ENCODE measurements at places on chromosomes 5 and 9.

GRCh38 chr5:66363097-66363496 lies 219.0 kb downstream of the SREK1 start:
- DNase-seq, result no peak

- no peak for DNase-seq
Measured at GRCh38 chr5:24225051-24225450, 419.7 kb downstream of the CDH10 start.

GRCh38 chr5:91098541-91098940 lies 284.6 kb downstream of the ARRDC3 start:
- no peak for DNase-seq

DNA sequence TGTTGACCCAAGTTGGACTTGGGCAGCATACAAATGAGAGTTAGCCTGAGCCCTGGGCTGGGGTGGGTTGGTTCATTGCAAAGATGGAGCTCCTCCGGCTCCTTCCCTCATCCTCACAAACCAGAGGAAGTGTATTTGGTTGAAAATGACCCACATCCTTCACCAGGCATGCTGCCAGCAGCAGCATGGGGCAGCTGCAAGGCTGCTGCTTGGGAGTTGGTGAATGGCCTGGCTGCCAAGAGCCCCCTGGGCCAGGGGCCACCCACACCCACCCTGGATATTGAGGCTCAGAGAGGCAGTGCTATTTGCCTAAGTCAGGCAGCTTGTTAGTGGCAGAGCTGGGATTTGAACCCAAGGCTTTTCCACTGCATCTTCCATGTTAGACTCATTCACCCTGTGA lies 29.5 kb downstream of the PPARGC1B start:
- DNase-seq, result no peak

- DNase-seq, result no peak
Measured at GRCh38 chr9:109640580-109641371, 139.2 kb upstream of the PALM2AKAP2 start.

GRCh38 chr9:27990524-27990923 lies 417.2 kb upstream of the C9orf72 start:
- DNase-seq, result no peak

GRCh38 chr5:85205430-85205829 lies 820.8 kb upstream of the EDIL3 start:
- DNase-seq, result no peak

- no peak for DNase-seq
Measured at GRCh38 chr5:61534481-61535267, 202.6 kb downstream of the ZSWIM6 start.

GRCh38 chr5:943918-944620 lies 51.4 kb downstream of the TRIP13 start:
- DNase-seq, result no peak

DNA sequence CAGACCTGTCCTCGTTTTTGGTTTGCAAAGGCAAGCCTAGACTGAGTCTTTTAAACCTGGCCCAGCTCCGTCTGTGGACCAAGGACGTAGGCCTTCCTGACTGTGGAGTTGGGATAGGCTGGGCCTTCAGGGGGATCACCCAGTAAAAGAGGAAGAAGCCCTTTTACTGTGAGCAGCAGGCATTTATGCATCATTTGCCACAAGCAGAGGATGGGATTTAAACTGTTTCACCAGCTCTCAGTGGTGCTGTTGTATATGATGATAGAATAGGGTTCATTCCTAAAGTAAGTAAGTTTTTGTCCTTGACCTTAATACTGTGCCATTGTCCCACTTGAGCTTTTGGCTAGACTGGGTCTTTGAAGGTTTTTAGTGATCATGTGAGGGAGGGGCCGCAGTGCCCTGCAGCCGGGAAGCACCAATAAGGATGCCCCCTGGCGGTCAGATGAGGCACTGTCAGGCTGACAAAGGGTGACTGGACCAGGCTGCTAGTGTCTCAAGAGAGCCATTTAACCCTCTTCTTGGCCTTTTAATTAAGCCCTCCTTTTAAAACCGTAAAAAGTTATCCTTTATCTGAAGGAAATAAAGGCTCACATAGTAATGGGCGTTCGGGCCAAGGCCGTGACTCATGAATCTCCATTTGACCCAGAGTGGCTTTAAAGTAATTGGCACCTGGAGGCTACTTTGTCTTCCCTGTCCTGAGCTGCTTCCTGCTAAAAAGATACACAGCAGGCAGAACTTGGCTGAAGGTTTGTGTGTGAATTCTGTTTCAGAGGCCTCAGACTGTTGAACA lies 74.0 kb downstream of the UBAP1 start:
- peak; percentile 16 for DNase-seq

DNA sequence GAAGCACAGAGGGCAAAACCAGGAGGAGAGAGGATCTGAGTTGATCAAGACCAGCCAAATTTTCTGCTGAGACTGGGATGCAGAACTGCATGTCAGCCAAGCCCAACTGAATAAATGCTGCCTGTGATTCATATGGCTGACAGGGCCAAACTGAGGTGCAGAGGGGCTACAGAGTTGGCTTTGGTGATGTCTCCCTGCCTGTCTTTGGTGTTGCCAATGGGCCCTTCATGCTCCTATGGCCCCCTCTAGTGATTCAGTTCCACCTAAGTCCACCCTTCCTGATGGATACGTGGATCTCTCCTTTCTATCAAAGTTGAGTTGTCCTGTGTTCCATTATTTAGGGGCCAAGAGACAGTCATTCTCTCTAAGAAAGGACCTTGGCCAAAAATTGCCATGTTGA lies 163.6 kb upstream of the TLE4 start:
- DNase-seq, result no peak

GRCh38 chr9:99807276-99807852 lies 14.3 kb upstream of the NR4A3 start:
- DNase-seq, result peak; percentile 41

DNA sequence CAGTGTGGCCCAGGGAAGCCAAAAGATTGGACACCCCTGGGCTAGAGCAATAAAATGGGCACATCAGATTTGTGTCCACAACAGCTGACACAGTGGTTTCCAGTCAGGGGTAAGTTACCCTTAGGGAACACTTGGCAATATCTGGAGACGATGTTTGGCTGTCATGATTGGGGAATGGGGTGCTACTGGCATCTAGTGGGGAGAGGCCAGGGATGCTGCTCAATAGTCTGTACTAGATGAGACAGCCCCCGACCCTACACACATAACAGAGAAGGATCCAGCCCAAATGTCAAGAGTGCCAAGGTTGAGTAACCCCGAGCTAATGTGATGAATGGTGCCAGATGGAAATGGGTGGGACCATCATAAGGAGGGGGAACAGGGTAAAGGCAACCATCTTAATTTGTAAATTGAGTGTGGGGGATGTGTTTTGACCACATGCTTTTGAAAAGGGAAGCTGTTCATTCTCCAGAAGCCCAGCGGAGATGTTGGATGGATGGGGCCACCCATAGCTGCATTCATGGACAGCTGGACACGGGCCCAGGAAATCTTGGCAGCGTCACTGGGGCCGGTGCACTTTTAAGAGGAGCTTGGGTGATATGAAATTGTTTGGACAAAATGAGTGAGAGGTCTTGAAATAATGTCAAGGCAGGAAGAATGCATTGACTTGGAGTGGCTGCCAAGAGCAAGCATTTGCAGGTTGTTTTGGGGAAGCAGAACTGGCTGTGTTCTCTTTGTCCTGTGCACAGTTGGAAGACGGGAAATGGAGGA lies 33.4 kb downstream of the SYK start:
- DNase-seq, result no peak

GRCh38 chr5:157608972-157609565 lies 33.5 kb upstream of the ADAM19 start:
- no peak for DNase-seq

DNA sequence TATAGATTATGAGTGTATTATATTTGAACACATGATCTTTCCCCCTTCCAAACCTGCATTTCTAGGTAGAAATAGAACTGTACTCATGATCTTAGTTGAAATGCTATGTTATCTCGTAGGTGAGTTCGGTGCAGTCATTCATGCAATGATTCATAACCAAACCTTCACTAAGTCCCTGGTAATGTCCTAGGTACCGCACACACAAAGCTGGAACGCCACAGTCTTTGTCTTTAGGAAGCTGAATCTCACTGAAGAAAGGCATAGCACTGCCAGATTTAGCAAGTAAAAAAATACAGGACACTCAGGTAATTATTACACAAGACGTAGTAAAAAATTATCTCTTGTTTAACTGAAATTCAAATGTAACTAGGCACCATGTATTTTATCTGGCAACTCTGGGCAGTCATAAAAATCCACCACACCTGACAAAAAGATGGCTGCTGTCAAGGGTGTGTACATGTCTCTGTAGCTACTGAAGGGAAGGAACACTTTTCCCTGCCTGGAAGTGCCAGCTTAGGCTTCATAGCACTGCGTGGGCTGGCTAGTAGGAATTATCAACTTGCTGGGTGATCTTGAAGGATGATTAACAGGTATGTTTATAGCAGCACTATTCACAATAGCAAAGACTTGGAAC lies 28.0 kb upstream of the TXN start:
- no peak for DNase-seq

DNA sequence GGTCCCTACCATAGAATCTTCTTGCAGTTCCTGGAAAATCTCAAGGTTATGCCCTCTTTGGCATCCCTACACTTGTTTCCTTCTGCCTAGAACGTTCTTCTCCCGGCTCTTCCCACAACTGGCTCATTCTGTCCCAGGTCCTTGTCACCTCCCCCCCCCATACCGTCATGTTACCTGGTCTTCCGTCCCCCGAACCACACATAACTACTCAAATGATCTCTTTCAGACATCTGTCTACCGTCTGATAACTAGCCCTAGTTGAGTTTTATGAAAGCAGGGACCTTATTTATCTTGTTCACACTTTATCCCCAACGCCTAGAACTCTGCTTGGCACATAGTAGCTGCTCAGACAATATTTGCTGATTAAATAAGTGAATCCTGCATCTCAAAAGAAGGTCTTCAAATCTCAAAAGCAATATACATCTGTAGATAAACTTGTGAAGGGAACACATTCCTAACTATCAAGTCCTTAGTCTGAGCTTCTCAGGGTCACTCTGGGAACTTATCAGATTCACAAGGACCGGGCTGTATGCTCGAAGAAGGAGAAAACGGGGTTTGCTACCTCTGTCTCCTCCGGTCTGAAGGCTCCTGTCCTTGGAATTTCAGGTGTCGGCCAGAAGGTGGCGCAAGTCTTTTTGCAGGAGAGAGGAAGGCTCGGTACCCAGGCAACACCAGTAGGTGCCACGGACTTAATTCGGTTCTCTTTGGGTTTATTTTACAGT lies 30.0 kb downstream of the LCP2 start:
- peak; percentile 66 for DNase-seq

GRCh38 chr5:36175043-36175442 lies 23.1 kb downstream of the SKP2 start:
- DNase-seq, result no peak

- no peak for DNase-seq
Measured at GRCh38 chr5:134449167-134449566, 37.5 kb upstream of the CDKN2AIPNL start.

Measured in activated effector memory CD4-positive, alpha-beta T cell treated with Interleukin-2 at 50 U/mL for 16 hours (primary cell).